ENCODE measurements at places on chromosomes 7 and 10.

DNA sequence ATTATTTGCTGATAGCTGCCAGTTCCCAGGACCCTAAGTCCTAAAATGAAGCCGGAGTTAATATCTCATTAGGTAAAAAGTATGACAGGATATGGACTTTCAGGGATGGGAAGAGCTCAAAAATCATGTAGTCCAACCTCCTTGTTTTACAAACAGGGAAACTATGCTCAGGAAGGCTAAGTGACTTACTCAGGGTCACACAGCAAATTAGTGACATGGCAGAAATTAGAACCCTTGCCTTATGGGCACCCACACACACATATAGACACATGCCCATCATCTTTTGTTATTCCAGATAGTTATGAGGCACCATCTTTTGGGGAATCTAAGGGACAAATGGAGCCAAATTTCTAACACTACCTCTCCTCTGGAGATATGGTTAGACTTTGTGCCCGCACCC lies 91.2 kb upstream of the ARID5B start:
- no peak for DNase-seq

DNA sequence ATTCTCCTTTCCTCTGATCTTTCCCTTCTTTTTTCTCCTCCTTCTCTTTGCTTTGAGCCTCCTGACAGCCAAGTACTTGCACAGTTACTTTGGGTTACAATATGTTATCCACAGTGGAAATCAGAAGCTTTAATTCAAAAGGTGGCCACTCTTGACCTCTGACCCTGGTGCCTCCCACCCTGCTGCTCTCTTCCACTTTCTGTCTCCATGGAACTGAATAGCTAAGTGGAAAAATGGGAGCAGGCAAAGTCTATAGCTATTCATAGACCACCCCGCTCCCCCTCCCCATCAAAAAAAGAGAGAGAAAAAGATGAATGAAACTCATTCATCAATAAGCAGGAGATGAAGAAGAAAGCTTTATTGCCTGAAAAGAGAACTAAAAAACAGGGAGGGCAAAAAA lies 39.4 kb downstream of the PTN start:
- no peak for DNase-seq

DNA sequence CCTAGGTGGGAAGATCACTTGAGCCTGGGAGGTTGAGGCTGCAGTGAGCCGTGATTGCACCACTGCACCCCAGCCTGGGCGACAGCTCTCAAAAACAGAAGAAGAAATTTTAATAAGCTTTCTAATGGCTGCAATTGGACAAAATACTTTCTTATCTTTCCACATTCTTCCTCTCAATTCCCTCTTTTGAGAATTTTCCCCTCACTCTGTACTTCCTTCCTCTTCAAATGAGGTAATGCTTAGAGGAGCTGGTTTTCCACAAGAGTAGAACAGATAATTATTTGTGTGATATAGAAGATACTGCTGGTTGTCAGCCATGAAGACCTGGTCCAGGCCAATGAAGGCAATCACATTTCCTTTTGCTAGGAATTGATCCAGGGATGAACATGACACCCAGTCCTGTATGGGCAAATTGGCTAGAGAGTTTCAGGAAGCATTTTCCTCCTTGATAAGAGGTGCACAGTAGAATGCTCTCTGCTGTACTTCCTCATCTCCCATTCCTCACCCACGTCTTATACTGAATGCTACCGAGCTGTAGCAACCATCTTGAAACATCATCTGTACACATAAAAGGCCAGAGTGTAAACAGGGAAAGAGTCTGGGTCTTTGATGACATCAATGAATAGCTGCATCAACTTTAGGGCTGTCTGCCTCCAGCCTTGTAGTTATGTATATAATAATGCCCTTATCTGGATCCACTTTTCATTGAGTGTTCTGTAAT lies 103.9 kb downstream of the CDK6 start:
- no peak for DNase-seq

- DNase-seq = no peak
Measured at GRCh38 chr10:1607466-1607865, 129.9 kb downstream of the ADARB2 start.

DNA sequence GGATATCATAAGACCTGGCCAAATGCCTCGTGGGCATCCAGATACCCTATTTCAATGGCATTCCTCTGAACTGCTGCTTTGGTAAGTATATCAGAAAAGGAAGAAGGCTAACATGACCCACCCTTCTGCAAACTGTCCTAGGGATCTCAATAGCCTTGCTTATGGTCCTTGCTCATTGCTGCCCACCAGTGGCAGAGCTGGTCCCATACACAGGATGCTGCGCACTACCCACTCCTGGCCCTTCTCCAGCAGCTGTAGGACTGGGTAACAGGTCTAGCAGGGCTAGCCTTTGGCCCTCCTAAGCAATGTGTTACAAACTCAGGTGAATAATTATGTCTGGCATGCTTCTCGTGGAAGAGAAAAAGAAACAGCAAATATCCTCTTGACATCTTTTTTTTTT lies 72.5 kb downstream of the C10orf90 start:
- peak; percentile 81 for DNase-seq

GRCh38 chr10:5457741-5458140 lies 41.6 kb downstream of the CALML5 start:
- DNase-seq = no peak

DNA sequence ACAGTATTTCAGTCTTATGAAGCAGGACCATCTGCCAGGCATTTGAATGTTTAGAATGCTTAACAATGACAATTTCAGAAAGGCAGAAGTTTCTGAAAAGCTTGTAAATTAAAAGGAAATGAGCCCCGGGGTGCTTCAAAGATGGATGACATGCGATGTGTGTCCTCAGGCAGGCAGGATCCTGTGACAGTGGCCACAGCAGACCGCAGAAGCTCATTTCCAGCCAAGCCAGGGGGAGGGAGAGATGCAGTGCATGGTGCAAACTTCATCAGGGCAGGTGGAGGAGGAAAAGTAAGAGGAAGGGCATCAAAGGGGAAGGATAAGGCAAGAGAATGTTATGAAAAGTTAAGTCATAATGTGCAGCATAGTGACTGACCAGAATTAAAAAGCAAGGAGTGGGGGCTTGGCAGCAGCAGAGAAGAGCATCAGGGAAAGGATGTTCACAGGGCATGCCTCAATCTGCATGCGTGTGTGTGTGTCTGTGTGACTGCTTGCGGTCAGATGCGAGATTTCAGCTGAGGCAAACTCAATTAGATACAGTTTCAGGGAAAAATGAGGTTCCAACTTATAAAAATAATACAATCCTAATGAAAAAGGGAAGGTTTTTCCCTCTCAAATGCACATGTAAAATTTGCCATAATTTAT lies 173.7 kb downstream of the COBL start:
- no peak for DNase-seq

DNA sequence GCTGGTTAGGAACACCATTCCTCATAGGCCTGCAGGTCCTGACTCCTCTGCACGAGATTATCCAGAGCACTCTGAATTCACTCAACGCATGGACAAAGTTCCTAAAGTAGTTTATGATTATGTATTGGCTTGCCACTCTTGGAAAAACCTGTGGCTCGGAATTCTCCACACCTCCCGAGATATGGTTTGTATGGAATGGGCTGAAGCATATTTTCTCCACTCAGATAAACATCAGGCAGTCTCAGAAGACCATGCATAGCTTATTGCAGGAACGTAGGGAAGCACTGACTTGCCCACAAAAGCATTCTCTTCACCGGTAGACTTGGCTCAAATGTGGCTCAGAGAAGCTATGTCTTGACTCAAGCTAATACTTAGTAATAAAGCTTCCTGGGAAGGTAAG lies 338.6 kb upstream of the NFE2L3 start:
- DNase-seq = no peak

DNA sequence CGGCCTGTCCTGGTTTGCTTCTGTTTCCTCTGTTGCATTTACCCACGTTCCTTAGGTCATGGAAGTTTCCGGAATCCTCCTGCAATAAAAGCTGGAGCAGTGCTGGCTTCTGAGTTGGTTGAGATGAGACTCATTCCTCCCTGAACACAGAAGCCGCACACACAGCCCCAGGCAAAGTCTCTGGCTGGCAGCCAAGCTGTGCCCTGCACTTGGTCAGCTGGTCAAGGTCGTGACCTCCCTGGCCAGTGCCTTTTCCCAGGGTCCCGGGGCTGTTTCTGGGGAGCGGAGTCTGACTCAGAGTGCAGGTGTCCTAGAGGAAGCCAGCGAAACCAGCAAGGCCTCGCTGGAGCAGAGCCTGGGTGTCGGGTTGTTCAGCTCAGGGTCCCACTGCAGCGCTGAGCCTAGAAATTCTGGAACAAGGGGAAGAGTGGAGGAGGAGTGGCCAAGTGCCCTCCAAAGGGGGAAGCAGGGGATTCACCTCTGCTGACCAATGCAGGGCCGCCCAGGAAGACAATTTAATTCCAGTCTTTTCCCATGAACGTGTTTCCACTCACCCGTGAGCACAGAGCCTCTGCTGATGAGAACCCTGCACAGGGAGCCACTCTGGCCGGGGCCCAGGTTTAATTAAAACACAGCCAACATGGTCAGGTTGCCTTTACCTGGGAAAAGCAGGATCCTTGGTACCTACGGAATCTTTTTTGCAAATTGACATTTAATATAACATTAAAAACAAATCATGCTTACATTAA lies 245.5 kb upstream of the PPP2R2D start:
- DNase-seq = peak; percentile 8

DNA sequence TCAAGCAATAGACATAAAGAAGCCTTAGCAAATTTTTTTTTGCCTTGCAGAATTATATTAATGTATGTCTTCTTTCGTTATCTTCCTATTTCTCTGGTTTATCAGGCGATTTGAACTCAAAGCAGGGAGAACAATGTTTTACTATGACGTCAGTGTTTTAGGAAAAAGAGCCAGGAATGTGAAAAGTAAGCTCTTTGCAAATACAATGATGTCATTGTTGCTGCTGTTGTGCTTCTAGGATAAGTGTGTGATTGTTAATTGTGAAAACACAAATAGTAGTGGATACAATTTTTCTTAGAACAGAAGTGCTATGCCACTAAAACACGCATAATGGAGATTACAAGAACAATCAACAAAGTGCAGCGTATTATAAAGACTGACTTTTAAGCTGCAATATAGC lies 9.5 kb upstream of the AUTS2 start:
- DNase-seq = peak; percentile 72

DNA sequence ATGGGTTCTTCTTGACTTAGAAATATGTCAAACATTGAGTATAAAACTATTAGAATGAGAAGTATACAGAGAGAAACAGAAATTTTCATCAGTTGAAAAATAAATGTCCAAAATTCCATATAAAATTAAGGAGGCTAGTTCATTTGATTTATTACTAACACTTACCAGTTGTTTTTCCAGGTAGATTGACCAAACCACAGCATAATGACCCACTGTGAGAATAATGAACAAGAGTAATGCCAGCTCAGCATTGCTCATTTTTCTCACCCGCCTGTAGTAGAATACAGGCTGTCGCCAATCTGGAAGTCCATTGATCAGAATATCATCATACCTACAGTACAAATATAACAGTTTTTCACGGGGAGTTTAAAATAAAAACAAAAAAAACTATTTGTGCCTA lies 82.9 kb downstream of the DNAJC1 start:
- no peak for DNase-seq
